ENCODE measurements at places on chromosomes 12 and 14.
A peak's percentile ranks its signal among the peaks of the same experiment; 100 is the strongest.

DNA sequence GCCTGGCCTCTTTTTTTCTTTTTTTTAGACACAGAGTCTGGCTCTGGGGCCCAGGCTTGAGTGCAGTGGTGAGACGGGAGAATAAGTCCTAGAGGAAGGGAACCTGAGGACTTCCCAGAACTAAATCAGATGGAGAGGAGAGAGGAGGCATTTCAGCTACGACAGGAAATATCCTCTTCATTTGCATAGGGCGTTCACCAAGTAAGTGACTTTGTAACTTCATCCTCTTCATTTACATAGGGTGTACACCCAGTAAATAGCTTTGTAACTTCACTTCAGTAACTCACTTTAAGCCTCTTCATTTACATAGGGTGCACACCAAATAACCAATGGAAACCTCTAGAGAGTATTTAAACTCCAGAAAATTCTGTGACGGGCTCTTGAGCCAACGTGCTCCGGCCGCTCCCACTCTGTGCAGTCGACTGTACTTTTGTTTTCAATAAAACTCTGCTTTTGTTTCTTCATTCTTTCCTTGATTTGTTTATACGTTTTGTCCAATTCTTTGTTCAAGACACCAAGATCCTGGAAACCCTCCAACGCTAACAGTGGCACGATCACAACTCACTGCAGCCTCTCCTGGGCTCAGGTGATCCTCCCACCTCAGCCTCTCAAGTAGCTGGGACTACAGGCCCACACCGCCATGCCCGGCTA lies 21.4 kb upstream of the ANKRD9 start:
- no peak for DNase-seq

DNA sequence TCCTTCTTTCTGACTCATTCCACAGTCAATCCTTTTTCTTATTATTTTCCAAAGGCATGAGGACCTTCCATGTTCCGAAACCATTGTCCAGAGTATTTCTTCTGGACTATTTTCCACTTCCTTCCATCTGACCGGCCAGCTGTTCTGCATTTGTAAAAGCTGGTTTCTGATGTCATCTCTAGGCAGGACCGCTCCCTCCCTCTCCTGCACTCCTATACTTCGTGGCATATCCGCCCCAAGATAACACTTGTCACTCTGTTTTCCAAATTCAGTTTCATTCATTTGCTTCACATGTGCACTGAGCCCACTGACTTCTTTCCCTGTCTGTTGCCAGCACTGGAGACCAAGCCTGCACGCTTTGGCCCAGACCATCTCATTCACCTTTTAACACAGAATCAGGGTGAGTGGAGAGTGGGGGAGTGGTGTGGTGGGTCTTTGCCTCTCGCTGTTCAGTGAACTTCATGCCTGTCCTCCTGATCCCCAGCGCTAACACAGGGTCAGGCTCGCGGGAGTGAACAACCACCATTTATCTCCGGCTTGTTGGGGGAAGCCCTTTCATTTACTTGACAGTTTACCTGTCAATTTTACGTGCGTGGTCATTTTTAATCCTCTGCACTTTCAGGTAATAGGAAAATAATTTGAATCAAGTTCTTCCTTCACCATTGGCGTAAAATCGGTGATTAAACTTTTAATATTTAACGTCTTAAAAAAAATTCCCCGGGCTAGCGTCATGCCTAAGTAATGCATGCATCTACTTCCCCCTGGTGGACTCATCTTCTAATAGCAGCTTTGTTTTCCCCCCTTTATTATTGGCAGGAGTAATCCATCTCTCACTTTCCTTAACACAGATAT lies 52.5 kb downstream of the C12orf75 start:
- DNase-seq, result no peak

DNA sequence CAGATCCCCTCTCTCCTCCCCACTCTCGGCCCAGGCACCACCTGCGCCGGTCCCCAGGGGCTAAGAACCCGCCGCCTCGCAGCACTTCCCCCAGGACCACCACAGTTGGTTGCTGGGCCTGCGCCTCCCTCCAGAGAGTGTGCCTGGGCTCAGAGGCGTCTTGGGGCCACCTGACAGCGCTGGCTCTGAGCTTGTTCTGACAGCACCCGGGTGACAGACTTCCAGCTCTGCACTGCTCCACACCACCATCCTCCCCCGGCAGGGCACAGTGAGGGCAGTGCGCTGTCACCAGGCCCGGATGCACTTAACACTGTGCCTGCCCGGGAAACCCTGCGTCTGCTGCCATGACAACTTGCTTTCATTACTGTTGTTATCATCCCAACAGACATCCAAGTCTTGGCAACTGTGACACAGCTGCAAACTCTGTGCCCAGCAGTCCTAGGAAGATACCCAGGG lies 6.6 kb downstream of the BRF1 start:
- DNase-seq, result no peak

DNA sequence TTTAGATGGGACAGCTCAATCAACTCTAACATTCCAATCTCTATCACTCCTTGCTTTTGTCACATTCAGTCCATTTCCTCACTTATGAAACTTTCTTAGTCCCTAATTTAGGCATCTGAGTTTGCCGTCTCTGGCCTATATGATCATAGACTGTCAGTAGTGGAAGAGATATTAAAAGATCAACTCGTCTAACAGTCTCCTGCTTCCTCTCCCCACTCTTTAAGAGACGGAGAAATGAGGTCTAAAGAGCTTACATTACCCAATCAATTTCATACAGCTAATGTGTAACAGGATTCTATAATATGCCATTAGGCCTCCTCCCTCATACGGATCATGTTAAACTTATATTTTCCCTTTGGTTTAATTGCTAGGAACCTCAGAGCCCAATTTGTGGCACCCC lies 6.5 kb upstream of the ATP23 start:
- no peak for DNase-seq

DNA sequence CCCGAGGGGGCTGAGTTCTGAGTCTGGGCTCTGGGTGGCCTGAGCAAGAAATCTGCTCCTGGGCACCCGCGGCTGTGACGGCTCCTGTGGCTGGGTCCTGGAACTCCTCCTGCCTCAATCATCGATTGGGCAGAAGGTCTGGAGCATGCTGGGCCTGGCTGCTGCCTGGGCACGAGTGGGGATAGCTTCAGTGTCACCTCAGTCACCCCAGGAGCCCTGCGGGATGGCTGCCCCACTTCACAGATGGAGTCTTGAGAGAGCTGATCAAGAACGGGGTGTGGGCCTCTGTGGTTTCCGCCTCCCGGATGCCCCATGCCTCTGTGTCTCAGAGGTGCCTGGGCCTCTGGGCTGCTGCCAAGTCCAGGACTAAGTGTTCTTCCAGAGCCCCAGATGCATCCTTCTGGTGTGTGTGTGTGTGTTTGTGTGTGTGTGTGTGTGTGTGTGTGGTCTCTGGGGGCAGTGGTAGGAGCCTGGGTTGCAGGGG lies 185.6 kb upstream of the C14orf180 start:
- peak; percentile 33 for DNase-seq

DNA sequence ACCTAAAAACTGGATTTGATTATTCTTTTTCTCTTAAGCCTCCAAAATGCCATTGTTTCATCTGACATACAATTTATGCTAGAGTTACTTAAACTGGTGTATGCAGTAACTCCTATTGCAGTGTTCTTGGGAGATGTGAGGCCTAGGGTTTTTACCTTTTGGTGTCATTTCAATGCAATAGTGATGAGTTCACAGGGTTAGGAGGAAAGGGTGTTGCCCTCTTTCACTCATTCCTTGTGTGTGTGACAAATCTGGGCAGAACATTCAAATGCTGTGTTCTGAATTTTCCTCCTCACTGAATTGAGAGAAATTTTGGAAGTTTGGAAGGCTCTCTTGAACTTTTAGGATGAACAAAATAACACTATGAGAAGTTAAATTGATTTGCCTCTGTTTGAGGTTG lies 69.9 kb downstream of the IGF1 start:
- no peak for DNase-seq

- DNase-seq, result no peak
These were observed 40.0 kb upstream of the SLC2A13 start for GRCh38 chr12:40145896-40146295.

DNA sequence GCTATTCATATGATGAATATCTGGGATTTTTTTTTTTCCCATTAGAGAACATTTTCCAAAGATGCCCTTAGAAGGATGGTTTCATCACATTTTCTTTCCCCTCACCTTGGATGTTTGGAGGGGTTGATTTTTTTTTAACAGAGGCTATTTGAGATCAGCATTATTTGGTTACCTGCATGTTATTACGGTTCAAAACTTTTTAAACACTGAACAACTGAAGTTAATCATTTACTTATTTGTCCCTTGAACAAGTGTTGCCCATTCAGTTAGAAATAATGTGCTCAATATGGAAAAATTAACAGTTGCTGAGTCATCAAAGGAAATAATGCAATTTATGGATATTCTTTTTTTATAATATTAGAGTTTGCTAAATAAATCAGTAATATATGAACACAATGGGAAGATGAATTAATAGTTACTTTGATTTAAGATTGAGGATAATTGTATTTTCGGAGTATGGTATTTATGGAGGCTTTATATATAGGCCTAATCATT lies 26.7 kb downstream of the CNTN1 start:
- DNase-seq, result no peak

GRCh38 chr12:116381744-116382685 lies 104.5 kb upstream of the MED13L start:
- no peak for DNase-seq

DNA sequence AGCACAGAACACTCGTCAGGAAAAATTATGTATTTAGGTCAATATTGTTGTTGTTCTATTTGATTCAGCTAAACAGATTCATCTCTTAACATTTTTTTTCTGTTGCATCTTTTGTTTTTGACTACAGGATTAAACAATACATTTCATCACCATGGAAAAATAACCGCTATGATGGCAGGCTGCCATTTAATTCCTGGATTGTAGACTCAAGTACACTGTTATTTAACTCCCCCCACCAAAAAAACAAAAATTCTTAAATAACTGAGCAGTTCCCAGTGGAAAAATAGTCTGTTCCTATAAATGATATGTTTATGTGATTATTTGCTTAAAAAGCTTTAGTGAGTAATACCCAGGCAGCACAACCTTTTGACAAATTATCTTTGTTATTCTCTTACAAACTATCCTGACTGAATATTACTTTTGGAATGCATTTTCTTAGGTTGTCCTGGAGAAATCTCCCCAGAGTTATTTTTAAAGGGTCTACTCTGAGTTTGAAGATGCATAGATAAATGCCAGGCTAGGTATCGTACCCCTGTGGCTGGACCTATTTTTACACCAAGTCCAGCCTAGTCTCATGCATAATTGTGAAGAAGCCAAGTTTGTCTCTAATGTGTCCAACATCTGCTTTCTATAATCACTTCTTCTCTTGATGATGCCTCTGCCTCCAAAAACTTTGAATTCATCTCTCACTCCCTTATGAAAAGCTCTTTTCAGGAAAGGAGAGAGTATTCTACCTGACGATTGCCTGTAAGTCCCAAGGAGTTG lies 3.7 kb downstream of the KERA start:
- no peak for DNase-seq

DNA sequence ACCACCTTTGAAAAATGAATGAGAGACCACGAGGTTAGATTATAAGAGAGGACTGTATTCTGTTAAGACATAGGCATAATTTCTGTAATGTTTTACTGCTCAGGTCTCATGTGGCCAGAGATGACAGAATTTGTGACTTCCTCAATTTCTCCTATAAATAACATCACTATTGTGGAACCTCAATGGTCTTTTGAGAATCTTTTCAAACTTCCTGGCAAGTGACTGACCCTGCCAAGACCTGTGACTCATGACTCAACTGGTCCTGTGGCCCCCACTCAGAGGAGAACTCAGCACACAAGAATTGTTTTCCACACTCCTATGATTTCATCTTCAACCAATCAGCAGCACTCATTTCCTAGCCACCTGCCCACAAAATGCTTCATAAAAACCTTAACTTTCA lies 508.2 kb upstream of the ATP2B1 start:
- DNase-seq, result no peak

- no peak for DNase-seq
These were observed 1122.7 kb upstream of the ATXN7L3B start for GRCh38 chr12:73414926-73415325.

DNA sequence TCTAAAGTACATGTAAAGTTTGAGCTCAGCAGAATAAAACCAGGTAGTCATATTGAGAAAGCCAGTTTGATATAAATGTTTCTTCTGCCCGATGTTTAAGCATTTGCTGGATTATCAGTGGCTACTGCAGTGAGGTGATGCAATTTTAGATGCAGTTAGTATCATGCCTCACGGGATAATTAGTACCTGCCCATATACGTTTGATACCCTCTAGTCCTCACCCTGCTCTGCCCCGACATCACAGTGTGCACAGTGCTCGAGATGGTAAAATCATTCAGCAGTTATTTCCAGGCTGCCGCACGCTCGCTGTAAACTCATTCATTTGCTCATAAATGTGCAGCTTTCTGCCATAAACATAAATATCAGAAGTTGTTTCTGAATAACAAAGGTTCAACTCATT lies 152.7 kb downstream of the PELI2 start:
- DNase-seq, result no peak

DNA sequence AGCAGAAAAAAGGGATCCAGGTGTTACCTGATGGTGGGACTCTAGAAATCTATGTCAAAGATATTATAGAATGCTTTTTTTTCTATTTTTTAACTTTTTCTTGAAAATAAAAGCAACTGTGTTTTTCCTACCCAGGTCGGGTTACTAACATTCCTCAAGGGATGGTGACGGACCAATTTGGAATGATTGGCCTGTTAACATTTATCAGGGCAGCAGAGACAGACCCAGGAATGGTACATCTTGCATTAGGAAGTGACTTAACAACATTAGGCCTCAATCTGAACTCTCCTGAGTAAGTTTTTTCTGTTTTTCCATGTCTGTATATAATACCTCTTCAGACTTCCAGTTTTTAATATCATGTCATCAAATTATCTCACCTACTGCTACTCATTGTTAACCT lies 27.6 kb upstream of the KCNMB4 start:
- DNase-seq, result no peak
